ENCODE measurements at places on chromosomes 2 and 18.

DNA sequence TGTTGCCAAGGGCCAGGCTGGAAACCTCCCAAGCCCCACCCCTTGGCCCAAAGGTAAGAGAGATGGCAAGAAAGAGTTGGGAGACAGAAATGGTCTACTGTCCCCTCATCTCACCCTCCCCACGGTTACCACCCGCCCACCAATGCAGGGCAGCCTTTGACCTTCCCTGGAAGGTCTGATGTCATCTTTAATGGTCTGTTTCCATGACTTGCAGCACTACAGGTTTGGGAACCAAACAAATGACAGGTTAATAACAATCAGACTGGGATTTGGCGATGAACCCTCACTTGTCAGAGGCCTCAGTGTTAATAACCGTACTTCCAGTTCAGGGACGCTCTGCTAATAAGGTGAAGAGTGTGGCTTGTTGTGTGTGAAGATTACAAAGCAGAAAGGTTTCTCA is 70.4 kb downstream of the MRO start:
- DNase-seq = no peak

DNA sequence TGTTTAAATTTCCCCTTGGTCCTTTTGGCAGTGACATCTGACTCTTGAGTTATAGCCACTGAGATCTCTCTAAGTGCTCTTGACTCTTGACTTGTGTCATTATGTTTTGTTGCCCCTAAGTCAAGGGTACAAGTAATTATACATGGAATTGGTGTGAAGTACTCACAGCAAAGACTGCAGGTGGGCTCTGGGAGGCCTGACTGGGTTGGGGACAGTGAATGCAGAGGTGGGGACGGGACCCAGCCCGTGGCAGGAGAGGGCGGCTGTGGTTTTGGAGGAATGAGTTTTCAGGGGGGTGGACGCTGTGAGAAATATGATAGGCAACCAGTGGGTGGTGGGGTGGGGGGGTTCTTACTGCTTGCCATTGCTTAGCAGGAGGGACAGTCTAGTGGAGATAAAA is 97.8 kb downstream of the NCK2 start:
- DNase-seq = no peak

DNA sequence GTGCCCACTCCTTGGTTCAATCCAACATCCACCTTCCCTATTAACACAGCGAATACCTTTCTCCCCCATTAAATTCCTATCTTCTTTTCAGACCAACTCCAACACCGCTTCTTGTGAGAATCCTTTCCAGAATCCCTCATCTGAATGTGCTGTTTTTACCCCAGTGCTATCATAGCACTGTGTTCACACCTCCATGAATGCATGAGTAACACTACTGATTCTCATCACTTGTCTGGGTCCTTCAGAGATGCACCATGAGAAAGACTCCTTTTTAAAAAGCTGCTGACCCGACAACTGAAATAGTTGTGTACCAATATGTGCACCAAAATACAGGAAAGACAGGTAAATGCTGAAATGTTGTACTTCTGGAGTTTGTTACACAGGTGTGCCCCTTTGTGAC is 18.8 kb downstream of the MGAT4A start:
- DNase-seq = no peak

DNA sequence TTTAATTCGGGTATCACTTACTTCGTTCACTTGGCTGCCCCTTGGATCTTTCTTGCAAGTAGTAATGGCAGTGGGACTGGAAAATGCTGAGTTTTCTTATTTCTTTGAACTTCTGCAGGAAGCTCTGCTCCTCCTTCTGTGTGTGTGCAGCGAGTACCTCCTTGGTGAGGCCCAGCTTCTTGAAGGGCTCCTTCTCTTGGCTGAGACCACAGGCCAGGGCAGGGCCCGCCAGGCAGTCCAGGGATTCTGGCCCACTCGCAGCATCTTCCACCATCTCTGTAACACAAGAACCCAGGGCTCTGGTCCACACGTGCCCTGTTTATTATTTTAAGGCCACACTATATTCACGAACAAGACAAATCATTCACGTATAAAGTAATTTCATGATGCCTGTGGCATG is 15.8 kb upstream of the HES6 start:
- DNase-seq = no peak

GRCh38 chr2:152825834-152826233 is 107.4 kb downstream of the ARL6IP6 start:
- no peak for DNase-seq

- no peak for DNase-seq
Observed at GRCh38 chr18:7954238-7954637, 387.1 kb downstream of the PTPRM start.

DNA sequence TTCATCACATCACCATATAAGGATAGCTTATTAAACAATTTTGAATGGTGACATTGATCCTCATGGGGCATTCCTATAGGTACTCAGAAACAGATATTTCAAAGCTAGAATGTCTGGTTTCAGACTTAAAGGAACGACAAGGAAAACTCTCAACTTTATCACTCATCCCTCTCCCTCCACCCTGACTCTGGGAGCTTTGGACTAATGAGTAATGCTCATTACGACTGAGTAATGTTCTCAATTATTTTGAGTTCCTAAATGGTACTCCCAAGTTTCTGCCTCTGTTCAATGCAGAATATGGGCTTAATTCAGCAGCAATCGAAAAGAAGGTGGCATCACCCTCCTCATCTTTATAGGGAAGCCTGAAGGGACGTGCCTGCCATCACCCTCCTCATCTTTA is 43.4 kb downstream of the RFX8 start:
- DNase-seq = no peak

- no peak for DNase-seq
Observed at GRCh38 chr2:126512026-126512425, 143.9 kb upstream of the GYPC start.

- peak; percentile 36 for DNase-seq
Observed at GRCh38 chr2:127049927-127050802, 56.8 kb downstream of the BIN1 start.
